ENCODE measurements at places on chromosomes 4 and X.

- no peak for DNase-seq
Measured at GRCh38 chr4:128787509-128788311, 21.8 kb upstream of the JADE1 start.

DNA sequence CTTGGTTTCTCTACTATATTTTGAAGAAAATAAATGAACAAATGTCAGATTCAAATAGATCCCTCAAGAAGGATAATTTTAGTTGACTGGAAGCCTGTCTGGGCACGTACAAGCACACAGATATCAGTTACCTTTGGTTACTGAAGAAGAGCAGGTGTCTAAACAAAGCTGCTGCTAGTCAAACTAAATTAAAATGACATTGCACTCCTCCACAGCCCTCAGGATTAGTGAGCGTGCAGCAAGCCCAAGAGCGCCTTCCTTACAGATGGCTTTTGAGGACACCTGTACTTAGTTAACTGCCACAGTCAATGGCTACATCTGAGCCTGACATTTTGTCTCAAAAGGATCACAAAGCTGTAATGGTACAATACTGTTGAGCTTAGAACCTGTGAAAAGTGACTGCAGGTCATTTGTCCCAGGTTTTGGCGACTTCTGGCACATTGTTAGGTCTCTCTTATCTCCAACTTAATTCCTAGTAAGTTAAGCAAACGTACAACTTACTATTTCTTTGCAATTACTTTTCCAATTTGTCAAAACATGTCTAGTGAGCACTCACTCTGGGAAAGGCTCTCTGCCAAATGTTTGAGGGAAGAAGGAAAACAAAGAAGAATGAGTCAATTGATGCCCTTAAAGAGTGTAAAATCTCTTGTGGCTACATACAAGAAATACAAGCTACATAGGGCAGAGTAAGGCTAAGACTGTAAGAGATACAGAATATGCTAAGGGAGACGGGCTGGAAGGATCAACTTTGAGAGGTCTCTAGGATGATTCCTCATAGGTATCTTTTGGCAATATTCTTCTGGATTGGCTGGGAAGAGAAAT is 25.6 kb upstream of the DAPP1 start:
- DNase-seq: no peak

- DNase-seq: no peak
Measured at GRCh38 chrX:83145876-83146275, 362.2 kb upstream of the POU3F4 start.

DNA sequence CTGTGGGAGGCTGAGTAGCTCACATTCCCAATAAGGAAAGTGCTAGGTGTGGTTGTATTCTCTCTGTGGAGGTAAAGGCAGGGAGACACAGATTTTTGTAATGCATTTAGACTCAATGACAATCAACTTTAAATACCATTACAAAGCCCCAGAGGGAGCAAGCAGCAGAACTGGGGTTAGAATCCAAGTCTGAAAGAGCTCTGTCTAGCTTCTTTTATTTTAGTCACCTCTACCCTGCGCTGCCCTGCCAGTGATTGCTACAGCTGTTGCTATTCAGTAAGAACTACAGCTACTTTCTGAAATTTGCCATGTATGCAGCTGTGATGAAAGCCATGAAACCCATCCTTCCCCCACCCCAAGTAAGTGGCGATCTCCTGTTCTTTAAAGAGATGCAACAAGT is 22.5 kb downstream of the SLC39A8 start:
- no peak for DNase-seq

GRCh38 chrX:134670134-134670924 is 12.1 kb upstream of the PLAC1 start:
- no peak for DNase-seq

DNA sequence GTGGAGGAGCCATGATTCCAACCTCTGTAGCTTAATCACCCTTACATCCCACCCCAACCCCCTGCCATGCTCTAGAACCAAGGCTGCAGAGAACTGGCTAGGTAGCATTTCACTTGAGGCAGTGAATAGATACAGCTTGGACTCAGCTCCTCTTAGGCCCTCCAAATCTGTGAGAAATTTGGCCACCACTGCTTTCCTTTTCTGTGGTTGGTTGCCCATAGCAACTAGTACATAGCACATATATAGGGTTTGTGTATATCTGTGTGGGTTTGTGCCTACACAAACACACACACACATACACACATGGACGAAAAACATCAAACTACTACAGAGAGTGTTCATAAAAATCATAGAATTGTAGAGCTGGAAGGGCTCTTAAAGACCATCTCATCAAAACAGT is 52.0 kb upstream of the CCDC160 start:
- DNase-seq: no peak

- no peak for DNase-seq
Measured at GRCh38 chrX:107706309-107706708, 69.3 kb downstream of the TSC22D3 start.

Data from stimulated activated CD4-positive, alpha-beta T cell treated with anti-CD3 and anti-CD28 coated beads, TNF-alpha, amount 100 ng/mL, for 4 hours (primary cell).